ENCODE measurements at places on chromosomes 12 and 14. TPM values are rescaled to one million over a fixed set of nuclear protein-coding genes. Genes with fewer than 3 reads are reported as not detected.

Gene KRT74
- total RNA-seq: not detected

Gene PARPBP
- total RNA-seq: 7.8 TPM

Gene TMEM52B
- 0.63 TPM for total RNA-seq

Gene APOLD1
- total RNA-seq: 19.4 TPM

Gene APOF
- total RNA-seq: not detected

Gene CHST11
- 35.4 TPM for total RNA-seq

Gene SLC35F4
- 3.8 TPM for total RNA-seq

Gene KRT82
- total RNA-seq: not detected

Gene LHX5
- total RNA-seq: not detected

Gene PACS2
- 168 TPM for total RNA-seq

Gene OR4K5
- not detected for total RNA-seq

Gene ATL1
- 85.1 TPM for total RNA-seq

Gene VWF
- total RNA-seq: 17.5 TPM

Gene KRT5
- total RNA-seq: not detected

Gene FAR2
- 37.9 TPM for total RNA-seq

Gene TMEM260
- total RNA-seq: 35.1 TPM

Gene STYK1
- 4.7 TPM for total RNA-seq

Gene C12orf54
- total RNA-seq: not detected

Gene ANO2
- total RNA-seq: 4.4 TPM

Gene ALG10B
- total RNA-seq: 13.8 TPM

Gene B4GALNT1
- total RNA-seq: 103 TPM

Gene NPFF
- total RNA-seq: not detected

Gene FBXO33
- total RNA-seq: 18.5 TPM

Gene GYS2
- not detected for total RNA-seq

Gene CLEC7A
- 0.31 TPM for total RNA-seq

Gene NPAS3
- total RNA-seq: 42.9 TPM

Gene RNF212B
- total RNA-seq: not detected

Gene AJUBA
- total RNA-seq: 4.7 TPM

Gene FAM234B
- 53.8 TPM for total RNA-seq

Gene TBX5
- total RNA-seq: not detected

Gene CCDC196
- total RNA-seq: not detected

Gene INHBC
- not detected for total RNA-seq

Gene HSPB8
- total RNA-seq: 1.6 TPM

Gene FSCB
- 0.31 TPM for total RNA-seq

Gene DEGS2
- 0.31 TPM for total RNA-seq

Gene IL22
- total RNA-seq: not detected

Gene B4GALNT3
- total RNA-seq: 4.7 TPM

Gene PMEL
- not detected for total RNA-seq

Gene MORN3
- 3.8 TPM for total RNA-seq

Gene DAO
- not detected for total RNA-seq

Gene MUCL1
- total RNA-seq: not detected

Gene OTX2
- total RNA-seq: 0.31 TPM

Gene SLC7A8
- 5.0 TPM for total RNA-seq

Gene POU6F1
- 31.9 TPM for total RNA-seq

Gene TAS2R31
- 46.6 TPM for total RNA-seq

Gene AQP5
- total RNA-seq: 0.63 TPM

Gene STAB2
- total RNA-seq: not detected

Gene ART4
- total RNA-seq: not detected

Gene INSM2
- total RNA-seq: not detected

Gene CPNE6
- 27.2 TPM for total RNA-seq

Gene SLCO1B1
- total RNA-seq: not detected

Gene RNASE1
- 7.8 TPM for total RNA-seq

Gene CNIH1
- 32.9 TPM for total RNA-seq

Gene GPRC5A
- total RNA-seq: 0.31 TPM
